Right ventricle myocardium superior (tissue), 1 donor: ENCODE measurements at places on chromosomes 1 and 21. TPM values are rescaled to one million over a fixed set of nuclear protein-coding genes. Genes with fewer than 3 reads are reported as not detected.

HEYL gene
- total RNA-seq = 16.9 TPM

SHISAL2A gene
- not detected for total RNA-seq

FAM43B gene
- 3.0 TPM for total RNA-seq

ITPKB gene
- 21.2 TPM for total RNA-seq

ORC1 gene
- 0.22 TPM for total RNA-seq

PLD5 gene
- not detected for total RNA-seq

LYST gene
- total RNA-seq = 9.7 TPM

FAM131C gene
- 4.5 TPM for total RNA-seq

FCRL1 gene
- not detected for total RNA-seq

SLC26A9 gene
- 33.0 TPM for total RNA-seq

PLEKHG5 gene
- 16.8 TPM for total RNA-seq

OVAAL gene
- 1.1 TPM for total RNA-seq

CFHR2 gene
- total RNA-seq = not detected

DBT gene
- total RNA-seq = 33.2 TPM

RIPK4 gene
- total RNA-seq = 0.08 TPM

SESN2 gene
- total RNA-seq = 2.6 TPM

KCNJ10 gene
- 0.16 TPM for total RNA-seq

CENPL gene
- 2.6 TPM for total RNA-seq

C8B gene
- total RNA-seq = not detected

C8A gene
- total RNA-seq = not detected

CA14 gene
- 14.0 TPM for total RNA-seq

FYB2 gene
- 14.3 TPM for total RNA-seq

DENND2D gene
- total RNA-seq = 3.0 TPM

CA6 gene
- not detected for total RNA-seq

DNASE2B gene
- total RNA-seq = not detected

CFAP126 gene
- total RNA-seq = not detected

CFAP74 gene
- total RNA-seq = not detected

AURKAIP1 gene
- 271 TPM for total RNA-seq

ADAMTS5 gene
- total RNA-seq = 4.0 TPM

CCSAP gene
- 1.8 TPM for total RNA-seq

ARMH1 gene
- 0.83 TPM for total RNA-seq

ANKRD65 gene
- total RNA-seq = 1.8 TPM

AVPR1B gene
- not detected for total RNA-seq

ISG20L2 gene
- total RNA-seq = 12.3 TPM

KIF21B gene
- total RNA-seq = 0.24 TPM

AIM2 gene
- total RNA-seq = 0.56 TPM

SPRR2D gene
- total RNA-seq = not detected

ZNF683 gene
- not detected for total RNA-seq
